ENCODE measurements at places on chromosomes 2 and 18. TPM values are rescaled to one million over a fixed set of nuclear protein-coding genes. Genes with fewer than 3 reads are reported as not detected.

The EML6 gene
- 0.78 TPM for total RNA-seq

The ZAP70 gene
- total RNA-seq, result 2.0 TPM

The NYAP2 gene
- total RNA-seq, result not detected

The COPS7B gene
- total RNA-seq, result 26.1 TPM

The RUFY4 gene
- total RNA-seq, result not detected

The CAPN14 gene
- 0.40 TPM for total RNA-seq

Measured in gastroesophageal sphincter (tissue), 4 donors.